CD4-positive, alpha-beta T cell treated with Interleukin-6 at 100 ng/mL for 8 hours (primary cell): ENCODE measurements at places on chromosomes 2 and 18.

GRCh38 chr2:207055257-207055656 lies 110.5 kb downstream of the KLF7 start:
- no peak for DNase-seq

- DNase-seq: no peak
Measured at GRCh38 chr2:226515344-226516055, 284.1 kb downstream of the IRS1 start.

- DNase-seq: no peak
Measured at GRCh38 chr2:202140522-202141252, 67.6 kb downstream of the KIAA2012 start.

DNA sequence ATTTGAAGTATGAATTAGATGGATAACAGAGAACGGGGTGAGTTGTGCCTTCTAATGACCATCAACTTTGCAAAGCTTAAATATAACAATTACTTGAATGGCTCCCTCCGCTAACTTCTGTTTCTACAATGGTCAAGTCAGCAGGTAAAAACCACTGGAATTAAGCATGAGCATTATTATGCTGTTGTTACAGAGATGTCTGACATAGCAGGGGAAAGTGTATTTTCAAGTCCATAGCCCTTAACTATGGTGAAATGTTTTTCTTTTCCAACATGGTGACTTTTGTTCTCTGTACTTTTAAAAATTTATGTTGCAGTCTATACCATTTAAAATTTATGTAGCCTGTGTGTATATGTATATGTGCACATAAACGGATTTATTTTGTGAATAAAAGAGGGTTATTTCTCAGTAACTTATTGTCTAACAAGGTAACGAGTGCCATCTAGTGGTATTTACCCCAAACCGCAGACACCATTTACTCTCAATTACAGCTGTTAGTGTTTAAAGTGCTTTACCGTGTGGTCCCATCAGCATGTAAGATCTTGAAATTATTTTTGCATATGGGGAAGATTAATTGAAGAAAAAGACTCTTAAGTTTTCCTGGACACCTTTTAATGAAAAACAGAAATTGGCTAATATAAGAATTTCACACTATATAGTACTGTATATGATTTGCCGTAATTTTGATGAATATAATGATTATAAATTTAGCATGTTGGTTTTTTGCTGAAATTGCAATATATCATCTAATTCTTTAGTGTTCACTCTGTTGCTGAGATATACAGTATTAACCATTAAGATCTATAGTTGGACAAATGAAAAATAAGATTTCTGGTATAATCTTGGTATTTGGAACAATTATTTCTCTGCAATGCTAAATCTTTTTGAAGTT lies 78.2 kb downstream of the UBE2E3 start:
- peak; percentile 48 for DNase-seq

- no peak for DNase-seq
Measured at GRCh38 chr2:238331916-238332315, 11.6 kb downstream of the TRAF3IP1 start.

- DNase-seq: no peak
Measured at GRCh38 chr2:172808156-172808555, 72.5 kb downstream of the RAPGEF4 start.

- DNase-seq: no peak
Measured at GRCh38 chr2:235244255-235245220, 249.3 kb upstream of the AGAP1 start.

DNA sequence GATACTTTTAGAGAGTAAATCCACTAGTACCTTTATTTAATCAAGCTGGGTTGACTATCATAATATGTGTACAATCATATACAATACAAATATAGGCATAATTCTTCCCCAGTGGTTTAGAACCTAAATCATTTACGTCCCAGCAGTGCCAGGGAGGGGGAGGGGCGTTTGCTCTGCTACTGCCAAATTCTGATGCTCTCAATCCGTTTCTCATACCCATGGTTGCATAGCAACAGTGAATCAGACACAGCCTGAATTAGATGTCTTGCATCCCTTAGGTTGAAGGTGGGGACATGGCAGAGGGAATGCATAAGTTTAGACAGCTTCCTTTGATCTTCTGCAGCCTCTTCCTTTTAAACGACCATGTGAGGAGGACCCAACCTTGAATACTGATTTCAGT lies 135.4 kb downstream of the ABCA12 start:
- no peak for DNase-seq

DNA sequence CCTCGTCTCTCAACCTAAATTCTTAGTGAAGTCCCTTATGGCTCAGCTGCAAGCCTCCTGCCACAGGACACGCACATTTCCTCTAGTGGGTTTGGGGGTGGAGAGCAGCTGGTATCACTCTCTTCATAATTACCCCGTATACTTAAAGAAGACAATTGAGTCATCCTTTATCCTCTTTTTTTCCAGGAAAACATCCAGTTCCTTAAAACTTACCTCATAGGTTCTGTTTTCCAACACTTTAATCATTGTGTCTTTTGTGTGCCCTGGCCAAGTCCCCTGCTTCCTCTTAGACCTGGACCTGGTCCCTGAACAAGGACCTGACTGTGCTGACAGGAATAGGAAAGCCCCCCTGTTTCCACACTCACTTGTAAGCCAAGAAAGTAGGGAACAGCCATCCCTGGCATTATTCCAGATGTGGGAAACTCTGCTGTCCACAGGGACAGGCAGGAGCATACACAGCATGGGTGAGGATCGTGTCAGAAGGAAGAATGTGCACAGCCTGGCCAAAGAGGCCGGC lies 42.3 kb upstream of the MYO1B start:
- DNase-seq: no peak

- DNase-seq: no peak
Measured at GRCh38 chr2:106065983-106066820, 127.9 kb downstream of the UXS1 start.

DNA sequence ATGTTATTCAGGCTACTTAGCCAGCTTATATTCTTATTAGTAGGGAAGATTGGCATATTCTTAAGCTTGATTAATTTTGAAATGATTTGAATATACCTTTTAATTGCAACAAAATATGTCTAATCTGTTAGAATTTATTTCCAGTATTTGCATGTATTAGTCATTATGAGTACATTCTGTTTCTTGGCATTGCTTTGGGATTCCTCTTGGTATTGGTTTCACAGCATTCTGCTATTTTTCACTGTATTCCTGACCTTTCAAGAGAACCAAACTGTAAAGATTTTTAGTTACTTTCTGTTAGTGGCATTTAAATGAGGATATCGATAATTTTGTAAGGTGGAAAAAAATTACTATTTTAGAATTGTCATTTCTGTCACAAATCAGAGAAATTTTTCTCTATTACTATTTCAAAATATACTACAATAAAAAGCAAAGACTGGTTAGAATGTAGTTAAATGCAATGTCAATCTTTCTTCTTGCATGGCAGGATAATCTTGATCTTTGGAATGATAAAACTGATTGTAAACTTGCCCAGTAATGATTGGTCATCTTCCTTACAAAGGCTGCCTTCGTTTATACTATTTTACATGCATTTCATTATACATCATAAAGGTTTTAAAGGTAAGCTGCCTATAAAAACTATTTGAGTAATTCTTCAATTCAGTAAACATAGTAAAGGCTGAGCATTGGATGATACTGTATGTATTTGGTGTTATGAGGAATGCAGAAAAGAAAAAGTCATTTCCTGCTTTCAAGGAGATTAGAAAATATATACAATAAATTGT lies 86.1 kb downstream of the SLC4A10 start:
- no peak for DNase-seq

DNA sequence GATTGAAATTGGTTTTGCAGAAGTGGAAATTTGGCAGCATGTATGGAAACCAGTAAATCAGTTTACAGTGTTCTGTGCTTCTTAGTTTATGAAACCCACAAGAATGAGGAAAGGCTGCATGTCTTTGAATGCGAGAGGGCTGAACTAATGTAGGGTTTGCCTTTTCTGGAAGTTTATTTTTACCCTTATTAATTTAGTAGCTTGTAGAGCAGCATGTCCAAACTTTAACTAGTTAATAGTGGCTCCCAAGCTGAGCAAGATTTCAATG lies 50.4 kb downstream of the LDLRAD4 start:
- DNase-seq: no peak

DNA sequence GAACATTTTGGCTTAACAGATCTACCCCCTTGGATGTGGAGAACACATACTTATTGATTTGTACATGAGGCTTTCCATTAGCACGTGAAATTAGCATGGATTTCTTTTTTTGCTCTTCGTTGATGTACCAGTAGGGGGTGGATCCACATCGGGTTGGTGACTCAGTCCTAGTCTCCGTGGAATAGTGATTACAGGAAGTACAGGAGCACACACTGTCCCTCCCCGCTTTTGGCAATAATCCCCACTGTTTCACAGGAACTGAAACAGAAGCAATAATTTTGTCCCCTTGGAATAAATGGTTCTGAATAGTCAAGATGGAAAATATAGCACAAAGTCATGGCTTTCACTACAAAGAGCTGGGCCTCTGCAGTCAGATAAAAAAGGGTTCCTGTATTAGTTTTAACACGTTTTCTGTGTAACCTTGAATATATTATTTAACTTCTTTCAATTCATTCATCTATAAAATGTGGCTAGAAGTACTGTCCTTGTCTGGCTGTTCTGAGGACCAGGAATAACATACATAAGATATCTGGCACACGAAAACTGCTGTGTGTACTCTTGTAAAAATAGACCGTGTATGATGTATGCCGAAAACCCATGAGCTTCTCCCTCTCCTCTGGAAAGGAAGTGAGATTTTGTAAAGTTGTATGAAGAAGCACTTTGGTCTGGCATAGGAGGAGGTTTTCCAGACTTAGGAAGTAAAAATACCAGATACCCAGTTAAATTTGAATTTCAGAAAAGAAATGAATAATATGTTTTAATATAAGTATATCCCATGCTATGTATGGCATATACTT lies 229.2 kb downstream of the GALR1 start:
- no peak for DNase-seq

GRCh38 chr2:33342705-33343104 lies 133.7 kb upstream of the RASGRP3 start:
- DNase-seq: no peak

- no peak for DNase-seq
Measured at GRCh38 chr2:150271952-150272802, 215.3 kb downstream of the RND3 start.

GRCh38 chr2:190534310-190535120 lies at the start of gene NEMP2:
TSS of gene NEMP2 (minus strand) at chr2:190534722. CDS start at chr2:190534655, 67 bp downstream.
- DNase-seq: peak; percentile 77

DNA sequence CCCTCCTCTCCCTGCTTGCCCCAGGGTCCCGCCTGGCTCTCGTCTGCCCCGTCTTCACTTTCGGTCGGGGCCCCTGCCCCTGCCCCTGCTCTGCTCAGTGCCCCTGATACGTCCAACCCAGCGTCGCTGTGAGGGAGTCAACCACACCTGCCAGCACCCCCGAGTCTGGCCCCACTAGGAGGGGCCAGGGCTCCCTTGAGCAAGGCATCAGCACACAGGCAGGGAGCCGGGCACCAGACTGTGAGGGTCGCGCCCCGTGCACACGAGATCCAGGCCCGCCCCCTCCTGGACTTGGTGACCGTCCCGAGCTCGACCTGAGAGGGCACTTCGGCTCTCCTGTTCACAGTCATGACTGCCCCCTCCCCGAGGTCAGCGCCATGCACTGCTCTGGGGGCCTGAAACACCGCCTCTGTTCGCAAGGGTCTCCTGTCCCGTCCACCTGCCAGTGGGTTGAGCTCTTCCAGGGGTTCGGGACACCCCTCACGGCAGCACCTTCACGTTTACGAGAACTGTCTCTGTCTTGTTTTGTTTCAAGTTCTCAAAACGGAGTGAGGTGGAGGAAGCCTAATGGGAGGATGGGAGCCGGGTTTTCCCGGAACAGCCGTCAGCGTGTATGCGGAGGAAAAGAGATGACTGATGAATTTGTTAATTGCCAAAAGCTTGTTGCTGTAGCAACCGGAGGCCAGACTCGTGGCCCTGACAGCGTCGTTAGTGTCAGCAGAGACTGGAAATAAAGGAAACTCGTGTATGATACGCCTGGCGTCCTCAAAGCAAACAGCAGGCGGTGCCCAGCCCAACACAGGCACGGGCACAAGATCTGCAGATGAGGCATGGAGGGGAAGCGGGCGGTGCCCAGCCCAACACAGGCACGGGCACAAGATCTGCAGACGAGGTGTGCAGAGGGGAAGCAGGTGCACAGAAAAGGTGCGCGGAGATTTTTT lies 48.2 kb upstream of the KCNG2 start:
- DNase-seq: no peak

- no peak for DNase-seq
Measured at GRCh38 chr2:15622214-15622613, 30.5 kb downstream of the DDX1 start.

DNA sequence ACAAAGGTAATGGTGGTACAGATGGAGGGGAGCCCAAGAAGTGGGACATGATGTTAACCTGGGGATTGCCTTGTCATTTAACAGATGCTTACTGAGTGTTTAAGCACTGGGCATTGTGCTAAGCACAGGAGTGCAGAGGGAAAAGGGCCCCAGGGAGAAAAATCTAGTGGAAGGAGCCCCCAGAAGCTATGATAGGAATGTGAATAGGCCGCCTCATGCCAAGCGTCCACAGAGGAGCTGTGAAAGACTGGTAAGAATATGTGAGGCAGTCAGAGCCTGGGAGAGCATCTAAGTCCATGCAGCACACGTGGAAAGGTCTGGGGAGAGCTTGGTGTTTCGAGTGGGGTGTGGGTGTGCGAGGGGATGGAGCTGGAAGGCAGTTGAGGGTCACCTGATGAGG lies 5.5 kb downstream of the ZNF532 start:
- DNase-seq: no peak

DNA sequence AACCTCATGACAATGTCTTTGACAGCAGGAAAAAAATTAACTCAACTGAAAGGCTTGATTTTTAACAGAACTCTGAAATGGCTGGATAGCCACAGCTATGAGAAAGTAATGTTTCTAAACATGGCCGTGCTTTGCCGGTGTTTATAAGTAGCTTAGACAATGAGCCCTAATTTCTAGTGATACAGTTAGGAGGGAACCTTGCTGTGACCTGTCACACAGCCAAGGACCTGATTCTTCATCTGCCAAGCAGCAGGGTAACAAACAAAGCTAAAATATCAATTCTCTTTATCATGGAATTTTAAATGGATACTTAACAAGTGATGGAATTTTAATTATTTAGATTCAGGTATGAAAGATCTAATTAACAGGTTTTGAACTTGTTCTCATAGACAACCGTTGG lies 24.3 kb upstream of the DYNC2LI1 start:
- no peak for DNase-seq

DNA sequence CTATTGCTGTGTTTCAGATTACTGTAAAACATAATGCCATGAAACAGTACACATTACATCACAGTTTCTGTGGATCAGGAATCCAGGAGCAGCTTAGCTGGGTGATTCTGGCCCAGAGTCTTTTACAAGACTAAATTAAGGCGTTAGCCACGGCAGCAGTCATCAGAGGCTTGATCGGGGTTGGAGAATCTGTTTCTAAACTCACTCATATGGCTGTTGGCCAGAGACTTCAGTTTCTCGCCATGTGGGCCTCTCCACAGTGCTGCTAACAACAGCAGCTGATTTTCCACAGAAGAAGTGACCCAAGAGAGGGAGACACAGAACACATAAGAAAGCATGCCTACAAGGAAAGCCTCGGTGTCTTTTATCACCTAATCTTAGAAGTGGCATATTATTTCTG lies 89.2 kb upstream of the MYO3B start:
- DNase-seq: no peak

DNA sequence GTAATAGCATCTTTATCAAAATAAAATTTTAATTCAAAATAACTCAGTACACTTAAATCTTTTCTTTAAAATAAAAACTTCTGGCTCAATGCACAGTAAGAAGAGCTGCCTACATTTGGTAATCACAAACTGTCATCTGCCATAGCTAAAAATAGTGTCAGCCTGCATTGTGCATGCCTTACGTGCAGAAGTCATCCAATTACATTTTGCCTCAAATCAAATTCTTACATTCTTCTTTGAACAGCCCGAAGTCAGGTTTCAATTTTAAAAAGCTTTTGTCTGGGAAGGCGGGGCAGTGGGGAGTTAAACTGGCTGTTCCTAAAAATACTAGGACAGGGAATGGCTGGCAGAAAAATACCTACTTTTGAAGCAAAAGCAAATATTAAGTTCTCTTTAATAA lies 51.1 kb downstream of the RTN4 start:
- no peak for DNase-seq
